ENCODE measurements at places on chromosomes 5 and 9. TPM values are rescaled to one million over a fixed set of nuclear protein-coding genes. Genes with fewer than 3 reads are reported as not detected.
A peak's percentile ranks its signal among the peaks of the same experiment; 100 is the strongest.

DNA sequence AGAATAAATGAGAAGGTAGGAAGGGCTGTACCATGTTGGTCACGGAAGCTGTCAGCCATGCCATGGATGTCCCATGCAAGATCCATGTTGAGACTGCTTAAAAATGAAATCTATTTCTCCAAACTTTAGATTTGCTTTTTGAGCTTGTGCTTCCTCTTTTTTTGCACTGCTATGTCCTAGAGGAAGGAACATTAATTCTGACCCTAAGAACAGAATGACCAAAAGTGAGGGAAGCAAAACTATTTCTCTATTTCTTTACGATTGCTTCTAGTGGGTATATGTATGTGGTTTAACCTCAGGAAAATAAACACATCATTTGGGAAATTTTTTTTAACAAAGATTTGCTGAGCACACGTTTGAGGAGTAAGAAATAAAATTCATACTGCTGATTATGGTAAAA, 84.6 kb downstream of the USP20 start:
- no peak for DNase-seq

GRCh38 chr9:112047538-112048066, 127.5 kb downstream of the SUSD1 start:
- DNase-seq, result no peak

- DNase-seq, result no peak
Measured at GRCh38 chr5:104189909-104190308, 627.3 kb upstream of the NUDT12 start.

- no peak for DNase-seq
Measured at GRCh38 chr5:2158767-2159166, 276.0 kb upstream of the IRX4 start.

DNA sequence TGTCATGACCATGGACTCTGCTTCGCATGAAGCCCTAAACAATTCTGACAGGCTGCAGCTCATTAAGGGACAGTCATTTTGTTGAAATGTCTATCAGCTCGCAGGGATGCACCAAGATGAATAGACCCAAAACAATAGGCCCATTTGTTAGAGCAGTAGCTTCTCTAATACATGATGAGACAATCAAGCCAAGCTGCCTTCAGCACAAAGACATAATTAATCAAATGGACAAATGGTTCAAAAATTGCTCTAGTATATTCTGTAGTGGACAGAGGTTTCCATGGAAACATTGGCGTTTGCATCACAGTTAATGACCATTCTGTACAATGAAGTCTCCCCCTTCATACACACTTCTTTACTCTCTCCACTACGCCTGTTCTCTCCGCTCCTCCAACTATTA, 274.6 kb downstream of the ANXA1 start:
- DNase-seq, result no peak

DNA sequence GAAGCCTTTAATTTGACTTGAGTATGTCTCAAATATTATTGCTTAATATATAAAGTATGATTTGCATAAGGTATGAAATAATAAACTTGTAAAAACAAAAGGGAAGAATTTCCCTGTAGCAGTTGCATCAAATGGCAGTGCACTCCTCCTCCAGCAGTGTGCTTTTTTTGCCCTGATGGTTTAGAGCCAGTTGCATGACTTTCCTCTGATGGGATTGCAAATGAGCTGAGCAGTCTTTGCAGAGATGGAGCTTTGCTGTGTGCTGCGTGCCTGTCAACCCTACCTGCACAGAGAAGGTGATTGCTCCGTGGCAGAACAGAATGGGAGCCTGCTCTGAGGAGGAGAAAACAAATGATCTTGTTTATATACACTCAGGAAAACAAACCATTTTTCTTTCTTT, 22.7 kb upstream of the CATSPER3 start:
- DNase-seq, result no peak

DNA sequence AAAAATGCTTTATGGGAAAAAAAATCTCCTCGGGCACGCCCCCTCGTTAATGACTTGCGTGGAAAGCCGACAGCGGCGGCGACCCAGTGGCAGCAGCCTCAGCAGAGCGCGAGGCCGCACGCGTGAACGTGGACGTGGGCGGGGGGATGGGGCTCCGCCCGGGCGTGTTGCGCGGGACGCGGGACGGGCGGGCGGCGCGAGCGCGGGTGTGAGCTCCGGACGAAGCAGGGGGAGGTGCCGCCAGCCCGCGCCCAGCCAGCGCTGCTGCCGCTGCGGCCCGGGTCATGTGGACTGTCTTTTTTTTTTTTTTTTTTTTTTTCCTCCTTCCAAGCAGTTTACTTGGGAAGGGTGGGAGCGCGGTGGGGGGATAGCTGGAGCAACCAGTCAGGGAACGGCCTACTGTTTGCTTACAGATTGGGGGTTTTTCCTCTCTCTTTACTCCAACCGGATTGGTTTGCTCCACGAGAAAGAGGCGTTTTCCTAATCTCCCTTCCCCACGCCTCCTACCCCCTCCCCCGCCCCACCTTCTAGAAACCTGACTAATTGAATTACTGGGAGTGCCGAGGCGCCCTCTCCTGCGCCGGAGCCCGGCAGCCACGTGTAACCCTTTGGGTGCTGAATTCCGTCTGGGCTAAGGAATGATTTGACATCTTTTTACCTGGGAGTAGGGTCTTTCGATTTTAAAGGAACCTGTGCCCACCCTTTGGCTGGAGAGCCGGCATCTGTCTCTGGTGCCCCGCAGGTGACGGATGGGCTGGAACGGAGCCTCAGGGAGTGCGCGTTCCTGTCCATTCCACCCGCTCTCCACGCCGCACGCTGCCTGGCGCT, 1.7 kb upstream of the EFNA5 start:
- peak; percentile 61 for DNase-seq

DNA sequence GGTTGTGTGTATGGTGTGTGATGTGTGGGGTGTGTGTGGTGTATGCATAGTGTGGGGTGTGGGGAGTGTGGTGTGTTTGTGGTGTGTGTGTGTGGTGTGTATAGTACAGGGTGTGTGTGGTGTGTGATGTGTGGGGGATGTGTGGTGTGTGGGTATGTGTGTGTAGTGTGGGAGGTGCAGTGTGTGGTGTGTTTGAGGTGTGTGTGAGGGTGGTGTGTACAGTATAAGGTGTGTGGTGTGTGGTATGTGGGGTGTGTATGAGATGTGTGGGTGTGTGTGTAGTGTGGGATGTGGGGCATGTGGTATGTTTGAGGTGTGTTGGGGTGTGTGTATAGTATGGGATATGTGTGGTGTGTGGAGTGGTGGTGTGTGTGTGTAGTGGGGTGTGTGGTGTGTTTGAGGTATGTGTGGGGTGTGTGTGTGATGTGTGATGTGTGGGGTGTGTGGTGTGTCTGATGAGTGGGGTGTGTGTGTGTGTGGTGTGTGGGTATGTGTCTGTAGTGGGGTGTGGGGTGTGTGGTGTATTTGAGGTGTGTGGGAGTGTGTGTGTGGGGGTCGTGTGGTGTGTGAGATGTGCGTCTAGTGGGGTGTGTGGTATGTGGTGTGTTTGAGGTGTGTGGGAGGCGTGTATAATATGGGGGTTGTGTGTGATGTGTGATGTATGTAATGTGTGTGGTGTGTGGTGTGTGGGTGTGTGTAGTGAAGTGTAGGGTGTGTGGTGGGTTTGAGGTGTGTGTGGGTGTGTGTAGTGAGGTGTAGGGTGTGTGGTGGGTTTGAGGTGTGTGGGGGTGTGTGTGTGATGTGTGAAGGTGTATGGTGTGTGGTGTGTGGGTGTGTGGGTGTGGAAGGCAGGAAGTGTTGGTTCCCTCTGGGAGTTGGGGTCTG, 8.6 kb downstream of the ECSCR start:
- no peak for DNase-seq

- no peak for DNase-seq
Measured at GRCh38 chr5:152551061-152551460, 146.0 kb upstream of the NMUR2 start.

DNA sequence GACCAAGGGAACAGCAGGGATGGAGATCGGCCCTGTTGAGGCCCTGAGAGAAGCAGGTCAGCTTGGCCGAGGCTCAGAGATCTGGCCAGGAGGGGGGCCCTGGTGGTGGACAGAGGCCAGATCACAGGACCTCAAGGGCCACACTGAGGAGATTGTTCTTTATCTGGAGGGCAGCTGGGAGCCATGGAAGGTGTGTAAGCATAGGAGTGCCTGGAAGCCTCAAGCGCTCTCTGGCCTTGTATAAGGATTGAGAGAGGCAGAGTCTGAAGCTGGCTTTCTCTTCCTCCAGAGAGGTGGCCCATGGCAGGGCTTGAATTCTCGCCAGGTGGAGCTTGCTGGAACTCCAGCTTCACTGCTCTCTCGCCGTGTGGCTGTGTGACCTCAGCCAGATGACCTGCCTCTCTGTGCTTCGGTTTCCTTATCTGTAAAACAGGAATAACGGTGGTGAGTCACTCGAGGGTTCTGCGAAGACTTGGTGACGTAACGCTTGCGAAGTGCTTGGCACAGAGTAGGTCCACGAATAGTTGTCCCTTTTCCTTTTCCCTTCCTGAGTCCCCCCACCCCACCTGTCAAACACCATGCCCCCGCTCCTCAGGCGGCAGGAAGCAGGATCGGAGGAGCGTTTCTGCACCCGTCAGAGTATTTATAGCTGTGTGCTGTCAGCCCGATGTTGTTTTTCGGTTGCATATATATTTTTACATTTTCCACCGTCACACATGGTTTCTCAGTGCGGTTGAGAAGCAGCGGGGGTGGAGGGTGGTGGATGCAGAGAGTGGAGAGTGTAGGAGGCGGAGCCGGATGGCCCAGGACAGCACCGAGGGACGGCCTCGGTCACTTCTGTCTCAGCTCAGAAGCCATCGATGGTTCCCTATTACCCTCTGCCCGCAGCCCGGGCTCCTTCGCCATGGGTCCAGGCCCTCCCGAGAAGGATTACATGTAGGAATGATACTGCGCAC, 17.0 kb upstream of the CRB2 start:
- DNase-seq, result no peak

- DNase-seq, result no peak
Measured at GRCh38 chr5:125236007-125236406, 489.6 kb upstream of the ZNF608 start.

DNA sequence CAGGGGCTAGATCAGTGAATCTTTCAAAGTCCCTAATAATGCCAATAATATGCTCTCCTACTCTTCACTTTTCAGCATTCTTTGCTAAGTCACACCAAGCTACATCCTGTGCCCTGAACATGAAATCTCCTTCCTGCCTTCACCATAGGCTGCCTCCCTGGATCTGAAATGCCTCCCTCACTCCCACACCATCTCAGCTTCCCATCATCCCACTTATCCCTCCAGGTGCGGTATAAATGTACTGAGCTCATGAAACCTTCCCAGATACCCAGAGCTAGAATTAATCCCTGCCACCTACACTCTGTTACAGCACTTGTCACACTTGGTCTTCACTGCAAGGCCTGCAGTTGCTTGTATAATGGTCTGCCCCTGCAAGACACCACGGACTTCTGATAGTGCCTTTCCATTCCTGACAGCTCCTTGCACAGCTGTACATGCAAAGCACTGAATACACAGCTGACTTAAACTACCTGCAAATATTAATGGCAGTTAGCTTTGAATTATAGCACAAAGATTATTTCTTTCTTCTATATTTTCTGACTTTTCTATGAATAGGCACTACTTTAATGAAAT, 250.4 kb downstream of the EBF1 start:
- DNase-seq, result no peak

The PCDHB4 gene
- total RNA-seq, result 15.1 TPM

The OR1J2 gene
- total RNA-seq, result not detected

The PRLR gene
- 3.3 TPM for total RNA-seq

The CDH6 gene
- total RNA-seq, result 21.0 TPM

All from tibial nerve (tissue), 4 donors.